ENCODE measurements at places on chromosomes 4 and X.

DNA sequence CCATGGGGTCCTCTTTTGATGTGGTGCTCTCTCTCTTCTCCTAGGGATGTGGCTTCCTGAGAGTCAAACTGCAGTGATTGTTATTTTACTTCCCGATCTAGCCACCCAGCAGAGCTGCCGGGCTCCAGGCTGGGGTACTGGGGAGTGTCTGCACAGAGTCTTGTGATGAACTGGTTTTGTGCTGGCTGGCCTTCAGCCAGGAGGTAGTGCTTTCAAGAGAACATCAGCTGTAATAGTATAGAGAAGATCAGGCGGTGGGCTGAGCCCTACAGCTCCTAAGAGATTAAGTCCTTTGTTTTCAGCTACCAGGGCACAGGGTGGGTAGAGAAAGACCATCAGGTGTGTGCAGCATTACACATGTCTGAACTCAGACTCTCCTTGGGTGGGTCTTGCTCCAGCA lies 59.0 kb upstream of the AGTR2 start:
- DNase-seq, result peak; percentile 69

DNA sequence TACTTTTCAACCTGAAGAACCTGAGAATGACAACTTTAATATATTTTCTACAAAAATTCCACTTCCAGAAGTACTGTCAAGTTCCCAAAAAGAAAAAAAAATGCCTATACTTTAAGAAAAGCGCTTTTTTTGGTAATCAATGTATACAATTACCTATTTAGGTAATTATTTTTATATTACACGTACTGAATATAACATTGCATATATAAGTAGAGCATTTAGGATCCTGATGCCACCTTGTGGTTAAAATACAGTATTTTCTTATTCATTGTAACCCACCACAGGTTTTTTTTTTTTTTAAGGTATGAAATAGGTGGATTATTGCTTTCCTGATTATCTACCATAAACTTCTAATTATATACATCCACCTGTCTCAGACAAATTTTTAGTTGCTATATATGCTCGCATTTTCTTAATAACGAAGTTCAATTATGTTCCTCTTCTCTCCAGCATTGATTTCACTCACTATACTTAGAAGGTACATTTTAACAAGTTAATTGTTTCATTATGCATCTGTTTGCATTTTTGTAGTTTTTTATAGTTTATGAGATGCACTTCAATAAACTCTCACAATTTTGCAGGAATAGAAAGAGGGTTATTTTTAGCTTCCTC lies 5.2 kb downstream of the MAP9 start:
- no peak for DNase-seq

DNA sequence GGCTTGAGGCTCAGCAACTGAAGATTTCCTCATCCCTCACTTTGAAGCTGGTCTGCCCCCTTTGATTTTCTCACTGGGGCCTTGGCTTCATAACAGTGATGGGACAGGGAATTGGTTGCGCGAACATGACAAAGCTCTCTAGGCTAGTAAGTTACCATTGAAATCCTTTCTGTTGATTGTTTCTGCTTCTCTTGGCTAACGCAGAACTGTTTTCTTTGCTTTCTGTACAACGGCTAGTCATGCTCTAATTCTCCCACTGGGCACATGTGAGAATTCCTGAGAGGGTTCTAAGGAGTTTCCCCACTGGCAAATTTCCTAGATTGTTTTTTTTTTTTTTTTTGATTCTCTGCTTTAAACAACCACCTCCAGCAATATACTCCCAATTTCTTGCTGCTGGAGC lies 738.6 kb downstream of the PCDH7 start:
- no peak for DNase-seq

DNA sequence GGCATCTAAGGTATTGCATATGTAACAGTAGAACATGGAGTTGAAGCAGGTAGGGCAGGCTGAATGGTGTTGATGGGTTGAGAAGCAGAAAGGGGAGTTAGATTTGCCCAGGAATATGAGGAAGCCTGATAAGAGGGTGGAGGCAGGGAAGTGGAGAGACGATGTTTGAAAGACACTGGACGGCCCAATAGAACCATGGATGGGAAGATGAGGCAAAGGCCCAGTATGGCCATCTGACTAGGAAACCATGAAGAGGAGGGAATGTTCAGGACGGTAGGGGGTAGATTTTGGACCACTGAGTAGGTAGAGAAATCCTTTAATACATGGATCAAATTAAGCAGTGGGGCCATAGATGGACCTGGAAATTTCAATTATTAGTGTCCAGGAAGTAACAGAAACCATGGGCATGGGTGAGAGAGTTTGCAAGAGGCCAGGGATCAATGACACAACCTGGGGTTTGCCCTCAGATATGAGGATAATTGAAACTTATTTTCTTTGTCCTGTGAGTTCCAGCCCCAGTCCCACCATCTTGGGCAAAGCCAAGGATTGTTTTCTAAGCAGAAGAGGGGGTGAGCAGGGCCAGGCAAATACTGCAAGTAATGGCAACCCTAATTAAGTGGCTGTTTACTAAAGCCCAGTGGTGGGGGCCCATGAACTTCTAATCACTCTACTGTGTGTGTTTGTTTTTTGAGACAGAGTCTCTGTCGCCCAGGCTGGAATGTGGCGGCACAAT lies 2.5 kb upstream of the USP11 start:
- DNase-seq, result peak; percentile 22

DNA sequence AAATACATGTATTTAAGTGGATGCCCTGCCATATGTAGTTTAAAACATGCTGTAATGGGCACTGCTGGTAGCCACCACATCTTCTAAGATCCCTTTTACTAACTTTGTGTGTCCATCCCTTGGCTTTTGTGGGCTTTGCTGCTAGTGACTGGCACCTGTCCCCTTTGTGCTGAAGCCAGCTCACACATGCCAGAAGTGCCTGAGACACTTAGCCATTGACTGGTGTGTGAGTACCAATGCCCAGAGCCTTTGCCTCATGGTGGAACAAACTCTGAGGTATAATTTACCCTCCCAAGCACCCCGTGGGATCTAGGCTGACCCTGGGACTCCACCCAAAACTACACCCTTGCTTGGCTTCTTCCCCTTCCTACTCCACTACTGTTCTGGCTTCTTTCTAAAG lies 33.0 kb downstream of the ARHGAP6 start:
- no peak for DNase-seq

GRCh38 chr4:94791701-94792100 lies 33.9 kb downstream of the BMPR1B start:
- no peak for DNase-seq

GRCh38 chrX:10529344-10529743 lies 91.0 kb downstream of the MID1 start:
- DNase-seq, result no peak

- no peak for DNase-seq
Observed at GRCh38 chr4:31104043-31104442, 383.9 kb downstream of the PCDH7 start.

GRCh38 chr4:71247706-71248105 lies 91.1 kb upstream of the SLC4A4 start:
- DNase-seq, result no peak

GRCh38 chr4:176334066-176334465 lies 14.3 kb downstream of the SPCS3 start:
- no peak for DNase-seq

All from mesenteric fat pad (tissue), 1 donor.